Stimulated activated CD4-positive, alpha-beta T cell treated with anti-CD3 and anti-CD28 coated beads, Interleukin-1b, Interleukin-23, amount 100 ng/mL, for 48 hours (primary cell): ENCODE measurements at places on chromosomes 2 and 18.
A peak's percentile ranks its signal among the peaks of the same experiment; 100 is the strongest.

DNA sequence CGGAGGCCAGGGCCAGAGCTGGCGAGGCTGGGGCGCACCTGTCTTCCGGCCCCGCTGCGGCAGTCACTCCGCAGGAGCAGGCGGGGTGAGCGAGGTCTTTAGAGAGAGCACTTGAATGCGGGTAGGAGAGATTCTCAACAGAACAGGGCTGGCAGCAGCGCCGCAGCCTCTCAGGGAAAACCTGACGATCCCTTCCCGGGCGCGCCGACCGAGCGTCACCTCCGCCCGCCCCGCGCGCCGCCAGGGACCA, 526 bp downstream of the PRKRA start:
- DNase-seq: peak; percentile 85

DNA sequence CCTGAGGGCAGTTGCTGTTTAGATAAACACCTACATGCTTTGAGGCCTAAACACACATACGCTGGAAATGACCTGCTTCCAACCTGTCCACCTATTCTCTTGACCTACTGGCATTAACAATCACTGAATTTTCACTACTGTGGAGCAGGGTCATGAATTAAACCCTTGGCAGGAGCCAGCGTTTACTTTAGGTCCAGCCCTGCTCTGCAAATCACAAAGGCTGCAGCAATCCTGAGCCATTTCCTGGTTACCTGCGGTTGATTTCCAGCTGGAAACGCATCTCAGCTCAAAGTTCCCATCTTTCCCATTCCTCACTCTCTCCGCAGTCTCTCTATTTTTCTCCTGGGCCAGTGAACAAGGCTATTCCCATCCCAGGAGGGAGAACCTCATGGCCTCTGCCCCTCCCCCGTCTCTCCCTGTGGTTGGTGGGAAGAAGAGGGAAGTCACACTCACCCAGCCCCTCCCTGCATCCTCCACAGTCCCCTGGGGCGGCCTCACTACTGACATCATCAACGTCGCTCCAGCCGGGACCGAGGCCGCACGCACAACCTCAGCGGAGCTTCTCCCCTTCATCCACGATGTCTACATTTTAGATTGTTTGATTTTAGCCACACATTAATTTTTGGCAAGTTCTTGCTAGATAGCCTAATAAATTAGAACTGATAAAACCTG, 84.5 kb upstream of the SNTG2 start:
- no peak for DNase-seq

DNA sequence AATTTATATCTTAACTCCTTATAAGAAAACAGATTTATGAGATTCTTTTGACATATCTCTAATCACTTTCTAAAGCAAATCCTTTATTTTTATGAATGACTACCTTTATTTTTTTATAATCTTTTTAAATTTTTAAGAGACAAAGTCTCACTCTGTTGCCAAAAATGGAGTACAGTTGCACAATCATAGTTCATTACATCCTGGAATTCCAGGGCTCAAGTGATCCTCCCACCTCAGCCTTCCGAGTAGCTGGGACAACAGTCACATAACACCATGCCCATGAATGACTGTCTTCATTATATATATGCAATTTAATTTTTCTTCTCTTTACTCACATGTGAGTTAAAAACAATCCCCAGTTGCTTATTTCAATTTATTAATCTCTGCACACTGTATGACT, 21.7 kb downstream of the ACADL start:
- DNase-seq: no peak

DNA sequence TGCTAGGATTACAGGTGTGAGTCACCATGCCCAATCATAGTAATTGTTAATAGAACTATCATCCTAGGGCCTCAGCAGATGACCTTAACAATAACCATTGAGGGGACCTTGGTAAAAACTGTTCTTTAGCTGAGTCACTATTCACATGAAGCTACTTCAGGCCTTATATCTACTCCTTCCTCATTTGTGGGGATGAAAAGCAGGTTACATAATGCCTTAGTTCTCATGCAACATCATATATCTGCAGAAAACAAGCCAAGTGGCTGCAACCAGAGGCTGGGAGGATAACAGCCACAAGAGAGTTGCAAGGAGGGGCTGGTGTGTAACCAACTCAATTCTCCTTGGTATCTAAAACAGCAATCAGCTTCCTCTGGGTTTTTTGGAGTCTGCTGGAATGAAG, 445.4 kb downstream of the NBAS start:
- no peak for DNase-seq

DNA sequence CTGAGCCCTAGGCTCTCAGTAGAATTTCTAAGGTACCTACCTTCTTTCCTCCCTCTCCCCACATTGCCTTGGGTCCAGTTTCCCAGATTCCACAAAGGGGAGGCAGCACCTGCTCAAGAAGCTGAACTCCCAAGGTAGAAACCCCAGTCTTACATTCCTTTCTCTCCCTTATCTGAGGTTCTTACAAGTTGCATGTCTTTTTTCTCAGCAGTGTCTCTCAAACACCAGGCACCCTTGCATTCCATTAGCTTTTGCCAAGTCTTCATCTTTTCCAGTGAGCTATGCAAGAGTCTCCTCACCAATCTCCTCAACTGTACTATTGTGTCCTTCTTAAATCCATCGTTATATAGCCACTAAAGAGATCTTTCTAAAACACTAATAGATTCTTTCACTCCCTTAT, 4.1 kb upstream of the NT5C1B start:
- no peak for DNase-seq

- no peak for DNase-seq
Observed at GRCh38 chr18:72539901-72540300, 4.2 kb downstream of the CBLN2 start.

DNA sequence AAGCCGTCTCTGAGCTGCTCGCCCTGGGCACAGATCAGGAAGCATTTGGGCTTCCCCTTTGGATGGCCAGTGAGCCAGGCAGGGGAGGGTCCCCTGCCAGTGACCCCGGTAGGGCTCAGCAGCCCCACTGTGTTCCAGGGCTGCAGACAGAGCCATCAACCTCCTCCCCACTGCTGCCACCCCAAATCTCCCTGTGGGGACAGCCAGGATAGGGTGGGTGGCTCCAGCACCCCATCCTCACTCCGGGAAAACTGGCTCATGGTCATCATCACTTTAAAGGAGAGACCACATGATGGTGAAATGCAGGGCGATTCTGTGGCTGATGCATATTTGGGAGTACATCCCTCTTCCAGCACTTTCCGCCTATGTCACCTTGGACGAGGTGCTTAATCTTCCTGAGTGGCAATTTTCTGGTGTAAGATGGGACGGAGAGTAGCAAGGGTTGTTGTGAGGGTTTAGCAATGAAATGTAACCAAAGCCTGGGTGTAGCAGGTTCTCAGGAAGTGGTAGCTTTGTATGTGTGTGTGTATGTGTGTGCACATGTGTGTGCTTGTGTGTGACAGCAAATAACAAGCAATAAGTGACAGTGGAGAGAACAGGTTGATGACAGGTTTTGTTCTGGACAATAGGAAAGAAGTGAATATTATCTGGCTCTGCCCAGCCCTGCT, 61.8 kb downstream of the ACAA2 start:
- DNase-seq: no peak

- DNase-seq: no peak
Observed at GRCh38 chr2:235080101-235080500, 128.3 kb downstream of the SH3BP4 start.

GRCh38 chr2:38690499-38691420, 24.8 kb downstream of the GALM start:
- peak; percentile 41 for DNase-seq

DNA sequence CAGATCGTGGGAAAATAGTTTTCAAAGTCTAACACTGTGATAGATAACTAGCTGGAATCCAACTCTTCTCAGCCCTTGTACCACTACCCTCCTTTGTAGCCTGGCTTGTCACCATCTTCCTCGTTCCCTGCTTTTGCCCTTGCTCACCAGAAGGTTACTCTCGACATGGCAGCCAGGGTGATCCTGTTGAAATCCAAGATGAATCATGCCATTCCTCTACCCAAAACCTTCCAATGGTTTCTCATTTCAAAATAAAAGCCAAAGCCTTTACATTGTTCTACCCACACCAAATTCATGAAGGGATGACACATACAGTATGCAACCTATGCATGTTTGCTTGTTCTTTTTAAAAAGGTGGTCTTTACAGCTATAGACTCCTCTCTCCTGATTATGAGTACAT, 45.7 kb downstream of the STAT4 start:
- no peak for DNase-seq

- DNase-seq: no peak
Observed at GRCh38 chr18:56289381-56289780, 349.0 kb downstream of the TXNL1 start.

- DNase-seq: no peak
Observed at GRCh38 chr2:39375917-39376316, 61.2 kb downstream of the MAP4K3 start.

- no peak for DNase-seq
Observed at GRCh38 chr2:10289891-10290290, 12.8 kb upstream of the HPCAL1 start.

- no peak for DNase-seq
Observed at GRCh38 chr2:36511858-36512603, 85.9 kb downstream of the FEZ2 start.

GRCh38 chr2:45768208-45768607, 116.7 kb downstream of the PRKCE start:
- no peak for DNase-seq

GRCh38 chr18:40414155-40414754, 1540.8 kb upstream of the PIK3C3 start:
- DNase-seq: no peak

DNA sequence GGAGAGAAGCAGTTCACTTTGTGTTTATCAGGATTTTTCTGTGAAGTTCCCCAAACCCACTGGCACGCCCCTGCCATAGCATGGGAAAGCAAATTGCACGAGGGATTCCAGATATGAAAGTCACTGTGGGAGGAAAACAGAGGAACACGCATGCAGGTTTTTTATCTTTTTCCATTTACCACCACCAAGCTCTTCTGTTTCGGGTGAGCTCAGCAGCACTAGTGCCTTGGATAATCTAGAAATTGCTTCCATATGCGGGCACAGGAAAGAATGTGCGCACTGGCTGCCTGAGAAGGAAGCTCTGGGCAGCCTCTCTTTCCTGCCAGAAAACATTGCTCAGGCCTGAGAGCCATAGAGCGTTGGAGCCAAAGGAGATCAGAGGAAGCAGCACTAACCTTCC, 65.9 kb upstream of the WIPF1 start:
- no peak for DNase-seq

DNA sequence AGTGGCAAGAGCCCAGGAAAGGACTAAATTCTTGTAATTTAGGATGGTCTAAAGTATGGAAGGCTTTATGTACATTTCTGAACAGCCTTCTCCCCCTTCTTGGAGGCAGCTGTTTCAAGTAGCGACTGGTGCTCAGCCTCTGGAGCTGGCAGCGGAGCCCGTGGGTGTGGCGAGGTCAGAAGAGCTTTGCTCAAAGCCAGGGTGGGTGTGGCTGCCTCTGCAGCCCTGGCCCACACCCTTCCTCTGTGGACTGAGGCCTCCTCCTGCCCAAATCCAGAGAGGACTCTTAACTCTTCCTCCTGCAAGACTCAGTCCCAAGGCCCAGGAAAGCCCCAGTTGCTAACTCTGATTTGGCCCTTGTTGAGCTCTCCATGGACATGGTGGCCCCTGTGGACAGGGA, 202.1 kb upstream of the REV1 start:
- no peak for DNase-seq

GRCh38 chr2:43469094-43469493, 126.7 kb downstream of the THADA start:
- DNase-seq: no peak

- no peak for DNase-seq
Observed at GRCh38 chr2:23460228-23460627, 75.2 kb downstream of the KLHL29 start.

- DNase-seq: peak; percentile 12
Observed at GRCh38 chr2:119826370-119826961, 66.7 kb downstream of the PTPN4 start.

GRCh38 chr2:22812065-22812680, 572.8 kb upstream of the KLHL29 start:
- no peak for DNase-seq

- no peak for DNase-seq
Observed at GRCh38 chr2:220315098-220315823, 687.8 kb downstream of the SLC4A3 start.

GRCh38 chr2:33505966-33506365, 29.5 kb downstream of the RASGRP3 start:
- DNase-seq: no peak

GRCh38 chr2:172456002-172456401, 28.6 kb downstream of the ITGA6 start:
- DNase-seq: no peak

GRCh38 chr2:1793001-1793867, 48.9 kb upstream of the PXDN start:
- DNase-seq: no peak

DNA sequence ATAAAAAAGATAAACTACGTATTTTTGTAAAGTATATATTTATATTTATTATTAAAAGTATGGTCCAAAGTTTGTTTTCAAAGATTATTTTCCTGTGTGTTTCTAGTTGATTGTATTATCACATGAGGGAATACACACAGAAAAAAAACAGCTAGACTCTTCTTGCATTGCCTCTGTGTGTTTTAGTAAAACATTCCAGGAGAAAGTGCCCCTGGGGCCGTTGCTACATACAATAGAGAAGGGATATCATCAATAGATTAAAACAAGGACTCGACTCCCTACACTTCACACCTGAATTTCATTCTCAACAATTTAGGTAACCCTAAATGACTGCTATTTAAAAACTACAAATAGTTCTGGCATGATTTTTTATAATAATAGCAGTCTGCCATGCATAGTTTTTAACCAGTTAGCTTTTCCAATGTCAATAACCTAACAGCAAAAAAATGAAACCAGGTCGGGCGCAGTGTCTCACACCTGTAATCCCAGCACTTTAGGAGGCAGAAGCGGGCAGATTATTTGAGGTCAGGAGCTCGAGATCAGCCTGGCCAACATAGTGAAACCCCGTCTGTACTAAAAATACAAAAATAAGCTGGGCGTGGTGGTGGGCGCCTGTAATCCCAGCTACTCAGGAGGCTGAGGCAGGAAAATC, 171.3 kb downstream of the DNAH6 start:
- no peak for DNase-seq

- DNase-seq: no peak
Observed at GRCh38 chr2:179701524-179702110, 159.8 kb downstream of the ZNF385B start.

GRCh38 chr2:241532733-241533601, 24.6 kb upstream of the STK25 start:
- no peak for DNase-seq

GRCh38 chr2:216327447-216327935, 44.8 kb downstream of the MARCHF4 start:
- DNase-seq: no peak

DNA sequence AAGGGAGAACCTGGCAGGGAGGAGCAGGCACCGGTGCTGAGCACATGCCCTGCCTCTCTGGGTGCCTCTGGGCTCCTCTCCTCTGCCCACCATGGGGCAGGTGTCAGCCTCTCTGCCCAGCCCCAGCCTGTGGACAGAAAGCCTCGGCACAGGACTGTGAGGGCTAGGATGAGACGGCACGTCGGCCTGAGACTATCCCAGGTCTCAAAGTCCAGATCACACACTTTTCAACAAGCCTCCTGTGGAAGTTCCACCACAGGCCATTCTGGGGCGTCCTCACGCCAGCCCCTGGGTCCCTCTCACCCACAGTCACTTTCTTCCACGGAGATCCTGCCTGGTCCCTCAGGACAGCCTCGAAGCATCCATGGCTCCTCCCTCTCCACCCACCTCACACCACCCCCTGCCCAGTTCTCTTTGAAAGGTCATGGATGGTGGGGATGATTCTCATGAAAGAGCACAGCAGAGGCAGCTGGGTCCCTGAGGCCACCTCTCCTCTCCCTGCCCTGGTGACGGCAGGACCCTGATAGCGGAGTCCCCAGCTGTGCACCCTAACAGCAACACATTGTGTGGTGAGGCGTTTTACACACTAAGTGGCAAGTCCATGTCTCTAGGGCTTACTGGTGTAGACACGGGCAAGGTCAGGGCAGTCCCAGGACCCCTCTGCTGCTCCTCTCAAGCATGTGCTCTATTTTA, 569.4 kb upstream of the SALL3 start:
- no peak for DNase-seq
